ENCODE measurements at places on chromosomes 6 and 20.

DNA sequence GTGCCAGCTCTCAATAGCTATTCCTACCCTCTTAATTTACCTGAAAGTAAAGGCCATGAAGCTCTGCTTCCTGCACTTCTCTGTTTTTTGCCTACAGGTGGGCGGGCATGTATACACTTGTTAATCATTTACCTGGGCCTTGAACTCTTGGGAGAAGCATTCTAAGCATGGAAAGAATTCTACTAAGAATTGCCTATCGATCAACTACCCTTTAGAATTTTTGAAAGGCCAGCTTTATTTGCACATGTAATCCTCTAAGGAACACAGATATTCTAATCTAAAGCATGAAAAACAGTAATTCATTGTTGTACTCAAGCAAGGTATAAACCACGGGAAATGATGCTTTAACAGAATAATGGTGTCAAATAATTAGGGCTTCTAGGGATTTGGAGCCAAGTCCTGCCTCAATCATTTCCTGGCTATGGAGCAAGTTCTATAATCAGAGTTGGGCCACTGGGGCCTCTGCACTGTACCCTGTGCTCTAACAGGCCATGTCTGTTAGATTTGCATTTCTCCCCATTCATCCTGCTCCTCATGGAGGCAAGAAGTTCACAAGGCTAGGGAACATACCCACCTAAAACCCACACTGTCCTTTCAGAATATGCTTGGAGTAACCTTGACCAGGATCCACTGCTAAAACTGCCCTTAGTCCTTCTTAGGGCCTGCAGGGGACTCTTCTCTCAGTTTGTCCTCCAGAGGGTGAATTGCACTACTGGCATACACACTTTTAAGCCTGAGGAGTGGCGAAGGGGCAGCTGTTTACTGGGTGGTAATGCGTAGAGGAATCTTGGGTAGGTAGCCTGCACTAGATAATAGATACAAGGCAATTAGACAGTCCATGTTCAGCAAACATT is 276.4 kb upstream of the JAG1 start:
- DNase-seq = no peak

DNA sequence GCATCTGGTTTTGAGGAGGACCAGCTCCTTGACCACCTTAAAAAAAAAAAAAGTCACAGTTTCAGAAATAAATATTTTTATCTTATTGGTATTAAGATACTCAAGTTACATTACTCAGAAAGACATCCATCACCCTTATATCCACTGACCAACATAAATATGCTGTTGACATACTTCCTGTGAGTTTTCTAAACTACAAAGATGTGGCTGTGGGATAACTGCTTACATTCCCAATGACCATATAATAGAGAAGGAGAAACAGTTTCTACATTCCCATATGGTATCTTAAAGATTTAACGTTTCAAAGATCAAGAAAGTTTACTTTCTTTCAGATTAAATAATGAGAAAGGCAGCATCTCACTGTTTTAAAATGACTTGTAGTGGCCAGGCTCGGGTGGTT is 46.3 kb downstream of the TP53INP2 start:
- no peak for DNase-seq

DNA sequence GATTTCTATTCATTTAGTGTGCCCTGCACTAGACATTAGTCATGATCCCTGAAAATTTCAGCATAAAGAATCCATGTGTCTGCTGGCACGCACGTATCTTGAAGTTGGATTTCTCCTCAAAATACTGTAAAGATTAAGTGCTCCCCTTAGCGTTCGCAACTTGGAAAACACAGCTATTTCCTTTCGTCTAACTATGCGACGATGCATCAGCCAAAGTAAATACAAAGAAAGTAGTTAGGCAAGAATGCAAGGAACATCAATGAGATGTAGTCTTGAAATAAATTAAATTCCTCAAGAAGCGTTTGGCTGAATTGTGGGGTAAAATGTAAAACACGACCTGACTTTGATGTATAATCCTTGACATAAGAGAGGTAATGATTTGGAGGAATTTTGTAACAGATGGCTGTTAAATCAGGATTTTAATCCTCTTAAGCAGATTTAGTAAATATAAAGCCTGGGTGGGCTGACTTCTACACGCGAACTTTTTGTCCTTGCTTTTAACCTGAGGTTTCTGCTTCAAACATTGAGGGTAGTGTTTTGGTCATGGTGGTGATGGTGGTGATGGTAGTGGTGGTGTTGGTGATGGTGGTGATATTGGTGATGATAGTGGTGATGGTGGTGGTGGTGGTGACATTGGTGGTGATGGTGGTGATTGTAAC is 88.2 kb downstream of the FOXF2 start:
- no peak for DNase-seq

- no peak for DNase-seq
Observed at GRCh38 chr20:34083137-34083536, 28.9 kb downstream of the EIF2S2 start.

DNA sequence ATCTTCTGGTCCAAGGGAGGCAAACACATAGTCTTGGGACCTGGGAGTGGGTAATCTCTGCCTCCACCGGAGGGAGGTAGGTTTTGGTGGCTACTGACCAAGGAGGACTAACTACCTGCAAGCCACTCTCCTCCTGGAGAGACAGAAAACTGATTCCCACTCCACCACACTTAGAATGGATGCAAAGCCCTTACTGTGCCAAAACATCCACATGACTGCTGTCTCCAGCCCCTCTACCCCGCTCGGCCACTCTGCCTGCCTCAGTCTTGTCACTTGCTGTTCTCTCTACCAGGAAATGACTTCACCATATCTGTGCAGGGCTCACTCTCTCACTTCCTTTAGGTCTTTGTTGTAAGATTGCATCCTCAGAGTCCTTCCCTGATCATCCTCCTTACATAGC is 129.5 kb upstream of the ARG1 start:
- no peak for DNase-seq

GRCh38 chr6:5937169-5937909 is 69.4 kb downstream of the NRN1 start:
- no peak for DNase-seq

DNA sequence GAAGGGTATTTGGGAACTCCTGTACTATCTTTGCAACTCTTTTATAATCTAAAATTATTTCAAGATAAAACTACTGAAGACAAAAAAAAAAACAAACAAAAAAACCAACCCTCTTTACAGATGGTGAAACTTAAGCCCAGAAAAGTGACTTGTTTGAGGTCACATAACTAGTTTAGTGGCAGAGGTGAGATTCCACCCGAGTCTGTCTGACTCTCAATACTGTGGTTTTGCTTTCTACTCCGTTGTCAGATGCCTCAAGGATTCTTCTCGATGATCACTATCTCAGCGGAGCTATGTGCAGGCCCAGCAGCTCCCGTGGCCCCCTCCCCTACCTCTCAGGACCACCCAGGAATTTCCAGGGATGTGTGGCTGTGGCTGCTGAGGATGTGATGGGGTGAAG is 36.1 kb upstream of the KCNB1 start:
- DNase-seq = no peak

GRCh38 chr20:40547483-40548091 is 141.4 kb downstream of the MAFB start:
- DNase-seq = no peak

DNA sequence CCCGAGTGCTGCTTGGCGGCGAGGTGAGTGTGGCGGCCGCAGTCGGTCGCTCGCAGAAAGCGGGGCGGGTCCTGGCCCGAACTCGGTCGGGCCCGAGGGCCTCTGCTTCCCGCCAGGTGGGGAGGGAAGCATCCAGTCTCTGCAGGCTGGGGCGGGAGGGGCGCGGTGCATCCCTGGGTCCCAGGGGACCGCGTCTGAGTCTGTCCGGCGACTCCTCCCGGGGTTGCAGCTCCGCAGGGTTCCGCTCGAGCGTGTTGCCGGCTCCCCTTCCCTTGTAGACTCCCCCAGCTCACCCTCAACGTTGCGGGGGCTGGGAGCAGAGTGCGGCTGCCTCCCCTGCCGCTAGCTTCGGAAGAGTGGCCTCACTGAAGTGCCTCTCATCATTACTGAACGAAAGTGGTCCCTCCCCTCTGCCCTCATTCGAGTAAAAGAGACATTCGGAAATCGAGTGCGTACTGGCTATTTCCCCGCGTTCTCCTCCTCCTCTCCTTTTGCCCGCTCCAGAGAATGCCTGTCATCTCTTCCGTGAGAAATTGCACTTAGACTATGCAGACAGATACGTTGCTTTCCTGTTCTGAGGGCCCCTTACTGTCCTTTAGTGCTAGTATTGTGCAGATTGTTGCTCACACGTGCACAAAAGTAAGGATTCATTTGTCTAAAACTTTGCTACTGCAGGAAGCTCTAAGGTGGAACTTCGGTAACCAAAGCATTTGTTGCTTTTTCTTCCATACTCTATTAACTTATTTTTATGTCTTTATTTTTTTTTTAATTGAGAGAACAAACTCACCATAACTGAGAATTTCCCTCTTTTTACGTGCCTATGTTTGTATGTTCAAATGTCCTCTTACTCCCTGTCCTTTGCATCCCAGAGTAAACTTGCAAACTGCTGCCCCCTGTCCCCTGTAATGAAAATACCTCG is 751 bp downstream of the MAP3K4 start:
- DNase-seq = peak; percentile 44

DNA sequence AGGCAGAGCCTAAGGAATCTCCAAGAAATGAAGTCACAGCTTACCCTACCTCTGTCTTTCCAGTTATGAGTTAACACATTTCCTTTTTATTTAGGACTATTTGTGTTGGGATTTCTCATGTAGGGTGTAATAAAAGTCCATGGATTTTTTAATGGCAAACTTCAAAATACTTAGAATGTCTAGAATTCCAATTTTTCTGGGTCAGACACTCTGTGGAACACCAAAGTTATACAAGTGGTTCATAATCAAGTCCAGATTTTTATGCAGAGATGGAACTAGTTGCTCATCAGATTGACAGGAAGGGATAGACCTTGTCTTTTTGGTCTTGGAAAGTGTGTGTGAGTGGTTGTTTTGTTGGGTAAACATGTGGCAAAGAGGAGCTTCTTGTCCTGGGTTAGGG is 303.5 kb upstream of the RNF24 start:
- DNase-seq = no peak

- DNase-seq = no peak
Observed at GRCh38 chr6:46411456-46412197, 79.6 kb downstream of the RCAN2 start.

- no peak for DNase-seq
Observed at GRCh38 chr6:48619771-48620170, 508.8 kb upstream of the PTCHD4 start.

GRCh38 chr20:5474646-5475550 is 158.1 kb upstream of the PROKR2 start:
- no peak for DNase-seq

- DNase-seq = no peak
Observed at GRCh38 chr6:14423330-14423729, 305.8 kb downstream of the CD83 start.

- DNase-seq = no peak
Observed at GRCh38 chr6:84615113-84615850, 149.1 kb downstream of the TBX18 start.

GRCh38 chr6:343960-344815 is 47.4 kb upstream of the IRF4 start:
- no peak for DNase-seq

DNA sequence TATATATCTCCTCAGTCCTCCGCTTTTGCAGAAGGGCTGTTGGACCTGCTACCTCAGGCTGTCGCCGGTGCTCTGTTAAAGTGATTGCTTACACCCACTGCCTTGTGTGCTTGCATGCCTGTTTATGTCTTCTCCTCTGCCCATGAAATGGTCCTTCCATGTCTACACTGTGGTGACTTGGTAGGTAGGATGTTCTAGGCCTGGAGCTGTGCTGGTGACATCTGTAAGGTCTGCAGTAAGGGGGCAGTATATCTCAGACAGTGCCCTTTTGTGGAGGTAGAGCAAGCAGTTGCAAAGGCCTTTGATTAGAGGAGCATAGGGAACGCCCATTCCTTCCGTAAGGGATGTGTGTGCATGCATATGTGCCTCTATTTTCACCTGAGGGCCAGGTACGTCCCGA is 40.3 kb downstream of the VAPB start:
- DNase-seq = no peak

- DNase-seq = no peak
Observed at GRCh38 chr20:57676589-57677583, 32.9 kb downstream of the PMEPA1 start.

DNA sequence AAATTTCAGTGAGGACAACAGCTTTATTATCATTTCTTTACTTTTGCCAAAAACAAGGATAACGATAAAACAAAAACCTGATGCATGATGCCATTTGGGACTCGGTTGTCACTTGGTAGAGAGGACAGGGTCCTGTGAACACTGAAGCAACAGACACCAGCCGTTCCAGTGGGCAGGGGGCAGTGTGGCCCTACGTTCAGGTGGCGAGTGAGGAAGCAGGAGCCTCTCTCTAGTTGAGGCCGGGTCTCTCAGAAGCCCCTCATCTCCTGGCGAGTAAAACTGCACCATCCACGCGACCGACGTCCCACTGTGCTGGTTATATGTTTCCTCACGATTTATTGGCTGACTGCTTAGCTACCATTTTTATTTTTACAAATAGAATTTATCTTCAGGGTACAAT is 231.6 kb downstream of the THBS2 start:
- no peak for DNase-seq

- no peak for DNase-seq
Observed at GRCh38 chr6:129736105-129736504, 26.1 kb upstream of the ARHGAP18 start.

GRCh38 chr20:9884061-9884460 is 45.2 kb upstream of the PAK5 start:
- DNase-seq = no peak

- DNase-seq = no peak
Observed at GRCh38 chr20:20752712-20753111, 40.3 kb upstream of the RALGAPA2 start.

GRCh38 chr6:137512757-137513605 is 18.8 kb upstream of the OLIG3 start:
- no peak for DNase-seq

GRCh38 chr20:24952376-24953208 is 3.5 kb downstream of the CST7 start:
- no peak for DNase-seq

DNA sequence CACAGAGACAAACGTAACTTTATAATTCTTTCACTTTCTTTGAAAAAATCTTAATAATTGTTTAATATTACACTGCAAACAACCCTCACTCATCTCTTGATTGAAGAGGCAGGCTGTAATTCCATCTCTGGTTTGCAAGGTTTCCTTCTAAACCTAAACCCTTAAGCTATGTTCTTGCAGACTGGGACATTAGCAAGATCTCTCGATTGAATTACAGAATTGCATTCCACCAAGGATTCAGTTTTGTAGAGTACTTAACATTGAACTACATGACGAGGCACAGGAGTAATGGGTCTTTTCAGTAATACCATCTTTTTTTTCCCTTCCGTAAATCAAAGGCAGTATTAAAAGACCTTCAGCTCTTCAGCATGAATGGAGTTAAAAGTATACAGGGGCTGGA is 111.6 kb upstream of the EEF1E1 start:
- no peak for DNase-seq
